ENCODE measurements at places on chromosomes 5 and 9. TPM values are rescaled to one million over a fixed set of nuclear protein-coding genes. Genes with fewer than 3 reads are reported as not detected.

The ASS1 gene
- total RNA-seq: 1.4 TPM

The TAS2R1 gene
- not detected for total RNA-seq

The TMEM171 gene
- not detected for total RNA-seq

The SLC6A3 gene
- total RNA-seq: not detected

GRCh38 chr9:4937446-4937845 lies 47.6 kb upstream of the JAK2 start:
- no peak for DNase-seq

GRCh38 chr9:117772960-117773359 lies 68.8 kb downstream of the TLR4 start:
- DNase-seq: no peak

- no peak for DNase-seq
Measured at GRCh38 chr9:122087406-122088200, 5.5 kb downstream of the TTLL11 start.

DNA sequence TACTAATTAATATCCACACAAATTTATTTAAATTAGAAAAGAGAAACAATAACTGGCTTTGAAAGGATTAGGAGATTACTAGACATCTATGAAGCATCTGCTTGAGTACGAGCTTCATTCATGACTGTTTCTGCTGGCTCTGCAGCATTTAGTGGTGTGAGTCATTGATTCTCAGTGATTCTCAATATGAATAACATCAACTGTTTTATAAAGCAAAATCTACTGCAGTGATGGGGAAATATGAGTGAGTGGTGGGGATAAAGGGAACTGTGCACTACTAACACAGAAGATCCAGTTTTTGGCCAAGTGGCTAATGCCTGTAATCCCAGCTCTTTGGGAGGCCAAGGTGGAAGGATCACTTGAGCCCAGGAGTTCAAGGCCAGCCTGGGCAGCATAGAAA lies 8.4 kb downstream of the FNBP1 start:
- DNase-seq: no peak

- DNase-seq: no peak
Measured at GRCh38 chr9:89657295-89657694, 52.5 kb downstream of the GADD45G start.

GRCh38 chr9:135827866-135828580 lies 79.3 kb downstream of the CAMSAP1 start:
- no peak for DNase-seq
